Activated naive CD4-positive, alpha-beta T cell treated with anti-CD3 and anti-CD28 coated beads for 36 hours (primary cell): ENCODE measurements at places on chromosomes 7 and 10.

DNA sequence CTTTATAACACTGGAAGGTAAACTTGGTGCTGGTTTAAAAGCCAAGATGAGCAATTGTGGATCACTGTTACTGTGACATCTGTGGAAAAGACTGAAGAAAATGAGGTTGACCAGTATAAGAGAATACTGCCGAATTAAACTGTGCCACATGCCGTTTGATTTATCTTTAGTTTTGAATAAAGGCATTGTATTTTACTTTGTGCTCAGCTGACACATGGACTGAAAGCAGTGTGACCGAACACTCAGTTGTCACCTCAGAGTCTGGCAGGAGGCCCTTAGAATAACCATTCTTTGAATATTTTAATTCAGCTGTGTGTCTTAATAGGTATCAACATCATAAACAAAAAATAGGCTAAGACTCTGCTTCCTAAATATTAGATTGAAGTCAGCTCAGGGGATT is 133.7 kb upstream of the GJD4 start:
- H3K4me1 ChIP-seq = peaks cover 35% of the 10 kb centered on the region
- peaks cover 2% of the 10 kb centered on the region for H3K36me3 ChIP-seq
- no peak overlapping the region for H3K27ac ChIP-seq
- no peak overlapping the region for H3K4me3 ChIP-seq
- DNase-seq = no peak

- no peak for DNase-seq
- H3K36me3 ChIP-seq = no peaks in the 10 kb centered on the region
- no peak overlapping the region for H3K27ac ChIP-seq
- no peak overlapping the region for H3K4me3 ChIP-seq
These were observed 76.5 kb upstream of the PPP1R3C start for GRCh38 chr10:91709394-91709798.

DNA sequence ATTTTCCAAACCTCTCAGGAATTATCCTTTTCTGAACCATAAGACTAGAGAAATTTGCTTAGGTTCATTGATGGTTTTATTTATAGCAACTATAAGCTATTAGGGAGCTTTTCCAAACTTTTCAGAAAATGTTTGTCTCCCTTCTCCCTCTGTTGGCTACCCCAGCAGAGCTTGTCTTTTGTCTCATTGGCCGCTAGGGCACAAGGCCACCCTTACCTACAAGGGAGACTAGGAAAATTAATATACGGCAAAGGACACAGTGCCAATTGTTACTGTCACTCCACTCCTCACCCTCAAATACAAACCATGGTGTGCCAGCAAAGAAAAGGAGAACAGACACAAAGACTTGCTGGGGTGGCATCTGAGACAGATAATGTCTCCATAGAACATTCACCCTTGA is 471.4 kb downstream of the XPNPEP1 start:
- no peaks in the 10 kb centered on the region for H3K4me1 ChIP-seq
- no peak for DNase-seq
- H3K36me3 ChIP-seq = no peaks in the 10 kb centered on the region
- H3K27me3 ChIP-seq = peaks cover 11% of the 10 kb centered on the region
- H3K27ac ChIP-seq = no peak overlapping the region
- H3K4me3 ChIP-seq = no peak overlapping the region

DNA sequence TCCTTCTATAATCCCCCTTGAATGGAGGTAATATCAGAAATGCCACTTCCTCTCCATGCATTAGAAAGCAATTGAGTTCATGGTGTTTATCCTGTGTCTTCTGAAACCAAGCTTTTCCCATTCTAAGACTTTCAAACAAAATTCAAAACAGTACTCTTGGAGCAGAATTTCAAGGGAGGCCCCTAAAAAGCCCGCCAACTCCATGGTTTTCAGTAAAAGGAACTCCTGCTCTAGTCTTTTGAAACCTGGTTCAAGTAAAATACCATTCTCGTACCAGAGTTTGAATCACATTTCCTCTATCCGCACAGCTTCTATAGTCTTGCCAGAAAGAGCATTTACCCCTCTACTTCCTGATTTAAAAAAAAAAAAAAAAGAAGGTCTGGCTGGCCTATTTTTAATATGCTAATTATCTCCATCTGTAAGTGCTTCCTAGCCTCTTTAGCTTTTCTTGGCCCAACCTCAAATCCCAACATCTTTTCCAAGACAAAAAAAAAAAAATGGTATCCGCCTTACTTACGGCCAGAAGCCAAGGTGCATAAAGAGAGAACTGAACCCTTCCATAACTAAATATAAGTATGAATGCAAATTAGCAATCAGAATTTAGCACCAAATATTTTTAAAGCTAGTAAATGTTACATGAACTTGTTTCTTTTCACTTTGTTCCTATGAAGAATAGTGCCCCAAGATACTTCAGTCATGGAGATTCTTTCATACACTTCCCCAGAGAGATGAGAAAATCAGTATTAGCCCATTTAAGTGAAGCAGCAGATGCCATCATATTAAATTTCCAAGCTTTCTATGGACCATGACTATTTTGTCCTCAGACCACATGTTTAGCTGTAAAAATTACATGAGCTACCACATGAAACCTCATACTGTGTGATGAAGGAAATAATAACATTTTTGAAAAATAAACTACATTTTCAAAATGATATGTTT is 199.9 kb upstream of the FAM3C start:
- H3K4me1 ChIP-seq = no peaks in the 10 kb centered on the region
- H3K27ac ChIP-seq = no peak overlapping the region
- H3K36me3 ChIP-seq = no peaks in the 10 kb centered on the region
- no peaks in the 10 kb centered on the region for H3K27me3 ChIP-seq
- no peak for DNase-seq
- H3K4me3 ChIP-seq = no peak overlapping the region

DNA sequence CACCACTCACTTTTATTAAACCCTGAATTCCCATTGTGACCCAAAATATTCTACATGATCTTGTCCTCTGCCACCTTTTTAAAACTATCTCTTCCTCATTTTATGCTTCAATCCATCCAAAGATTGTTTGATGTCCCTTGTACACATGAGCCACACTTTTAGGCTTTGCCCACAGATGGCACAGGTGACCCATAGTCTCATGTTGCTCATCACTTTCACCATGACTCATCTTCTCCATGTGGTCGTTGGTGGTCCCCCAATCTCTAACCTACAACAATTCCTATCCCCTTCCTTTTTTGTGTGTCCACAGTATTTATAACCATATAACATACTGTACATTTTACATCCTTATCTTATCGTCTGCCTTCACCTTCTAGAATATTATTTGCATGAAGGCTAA is 271.5 kb upstream of the ZWINT start:
- no peaks in the 10 kb centered on the region for H3K36me3 ChIP-seq
- no peaks in the 10 kb centered on the region for H3K4me1 ChIP-seq
- H3K27ac ChIP-seq = no peak overlapping the region
- no peak for DNase-seq

DNA sequence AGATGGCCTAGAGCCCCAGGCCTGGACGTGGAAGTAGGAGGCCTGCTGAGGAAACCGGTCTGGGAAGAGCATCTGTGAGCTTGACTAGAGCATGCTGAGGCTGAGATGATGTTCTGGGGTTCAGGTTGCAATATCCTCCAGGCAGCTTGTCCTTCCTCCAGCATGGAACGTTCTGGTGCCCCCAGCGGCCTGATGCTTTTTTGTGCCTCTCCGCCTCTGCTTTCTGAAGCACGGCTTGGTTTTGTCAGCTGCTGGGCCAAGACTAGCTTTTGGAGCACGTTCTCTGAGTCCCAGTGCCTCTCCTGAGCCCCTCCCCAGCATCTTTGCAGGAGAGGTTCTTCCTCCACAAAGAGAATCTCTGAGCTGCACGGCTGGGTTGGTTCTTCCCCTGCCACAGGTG is 682.0 kb upstream of the FOXK1 start:
- no peak for DNase-seq
- H3K27me3 ChIP-seq = no peaks in the 10 kb centered on the region
- no peaks in the 10 kb centered on the region for H3K4me1 ChIP-seq
- no peak overlapping the region for H3K4me3 ChIP-seq
- H3K36me3 ChIP-seq = no peaks in the 10 kb centered on the region
- no peak overlapping the region for H3K27ac ChIP-seq

DNA sequence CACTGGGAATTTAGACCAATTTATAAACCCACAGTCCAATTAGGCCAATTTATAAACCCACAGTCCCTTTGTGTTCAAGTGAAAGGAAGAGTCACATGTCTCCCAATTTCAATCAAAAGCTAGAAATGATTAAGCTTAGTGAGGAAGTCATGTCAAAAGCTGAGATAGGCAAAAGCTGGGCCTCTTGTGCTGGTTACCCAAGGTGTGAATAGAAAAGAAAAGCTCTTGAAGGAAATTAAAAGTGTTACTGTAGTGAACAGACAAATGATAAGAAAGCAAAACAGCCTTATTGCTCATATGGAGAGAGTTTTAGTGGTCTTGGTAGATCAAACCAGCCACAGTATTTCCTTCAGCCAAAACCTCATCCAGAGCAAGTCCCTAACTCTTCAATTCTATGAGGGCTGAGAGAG is 245.0 kb downstream of the HDAC9 start:
- no peak for DNase-seq
- H3K4me3 ChIP-seq = no peak overlapping the region
- no peaks in the 10 kb centered on the region for H3K36me3 ChIP-seq
